ENCODE measurements at places on chromosomes 3 and 15.

DNA sequence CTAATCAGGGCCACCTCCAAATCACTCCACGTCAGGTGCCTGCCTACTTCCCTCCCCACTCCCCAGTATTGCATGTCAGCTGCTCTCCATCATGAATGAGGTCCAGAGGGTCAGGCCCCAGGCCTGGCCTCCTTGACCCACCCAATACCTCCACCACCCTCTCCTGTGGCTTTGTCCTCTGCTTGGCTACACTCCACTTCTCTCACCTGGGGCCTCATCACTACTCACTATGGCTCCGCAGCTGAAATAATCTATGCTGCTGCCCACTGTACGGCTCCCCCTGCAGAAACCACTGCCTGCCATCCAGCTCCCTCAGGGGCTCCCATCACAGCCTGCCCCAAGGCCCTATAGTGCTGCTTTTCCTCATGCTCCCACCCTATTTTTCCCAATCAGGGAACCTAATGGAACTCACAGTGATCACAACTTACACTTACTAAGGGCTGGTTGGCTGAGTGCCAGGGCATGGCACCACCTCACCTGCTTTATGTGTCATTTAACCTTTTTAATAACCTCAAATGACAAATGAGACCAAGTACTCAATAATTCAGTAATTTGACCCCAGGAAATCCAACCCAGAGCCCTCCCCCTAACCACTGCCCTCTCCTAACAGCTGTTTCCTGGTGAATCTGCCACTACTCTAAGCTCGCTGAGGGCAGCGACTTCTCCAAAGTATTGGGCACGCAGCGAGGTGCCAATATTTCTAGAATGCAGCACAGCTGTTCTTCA is 2.3 kb downstream of the GORASP1 start:
- no peak overlapping the region for H3K27ac ChIP-seq
- no peak for DNase-seq
- H3K27me3 ChIP-seq: no peaks in the 10 kb centered on the region
- no peak overlapping the region for H3K4me3 ChIP-seq
- peaks cover 19% of the 10 kb centered on the region for H3K36me3 ChIP-seq

GRCh38 chr3:27310688-27311087 is 58.5 kb downstream of the NEK10 start:
- H3K36me3 ChIP-seq: no peaks in the 10 kb centered on the region
- peak overlapping the region; percentile 58 for H3K27ac ChIP-seq
- no peak overlapping the region for H3K4me3 ChIP-seq
- no peak for DNase-seq
- H3K27me3 ChIP-seq: no peaks in the 10 kb centered on the region

- no peaks in the 10 kb centered on the region for H3K36me3 ChIP-seq
- no peak overlapping the region for H3K4me3 ChIP-seq
- DNase-seq: no peak
- no peaks in the 10 kb centered on the region for H3K4me1 ChIP-seq
- H3K27me3 ChIP-seq: no peaks in the 10 kb centered on the region
These were observed 144.2 kb downstream of the ANO10 start for GRCh38 chr3:43477600-43477999.

DNA sequence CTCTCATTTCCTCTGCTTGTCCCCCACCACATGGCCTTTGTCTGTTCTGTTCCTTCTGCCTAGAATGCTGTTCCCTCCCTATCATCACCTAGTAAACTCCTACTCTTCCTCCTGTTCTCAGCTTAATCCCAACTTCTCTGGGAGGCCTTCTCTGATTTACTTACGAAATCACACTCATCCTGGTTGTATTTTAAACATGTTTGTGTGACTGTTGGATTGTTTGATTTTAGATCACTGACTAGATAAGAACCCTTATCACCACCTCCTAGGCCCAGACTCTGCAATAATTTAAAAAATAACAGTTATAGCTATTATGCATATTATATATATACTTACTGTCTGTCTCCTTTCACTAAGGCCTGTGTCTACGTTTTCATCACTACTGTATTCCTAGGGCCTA is 26.1 kb downstream of the ATP2B2 start:
- no peak overlapping the region for H3K4me3 ChIP-seq
- no peaks in the 10 kb centered on the region for H3K36me3 ChIP-seq
- no peaks in the 10 kb centered on the region for H3K4me1 ChIP-seq
- DNase-seq: no peak
- peaks cover 8% of the 10 kb centered on the region for H3K27me3 ChIP-seq
- no peak overlapping the region for H3K27ac ChIP-seq

GRCh38 chr3:175246234-175246633 is 387.1 kb downstream of the NAALADL2 start:
- H3K27me3 ChIP-seq: no peaks in the 10 kb centered on the region
- H3K27ac ChIP-seq: no peak overlapping the region
- no peak overlapping the region for H3K4me3 ChIP-seq
- H3K36me3 ChIP-seq: no peaks in the 10 kb centered on the region

GRCh38 chr3:114383875-114384557 is 90.2 kb downstream of the TIGIT start:
- peak overlapping the region; percentile 97 for H3K27ac ChIP-seq
- peaks cover 44% of the 10 kb centered on the region for H3K4me1 ChIP-seq
- no peaks in the 10 kb centered on the region for H3K27me3 ChIP-seq
- peaks cover 45% of the 10 kb centered on the region for H3K36me3 ChIP-seq
- peak; percentile 82 for DNase-seq
- peak overlapping the region; percentile 26 for H3K4me3 ChIP-seq

Measured in SJSA1 (cell line).